ENCODE measurements at places on chromosomes 7 and 10. TPM values are rescaled to one million over a fixed set of nuclear protein-coding genes. Genes with fewer than 3 reads are reported as not detected.

- no peak for DNase-seq
Observed at GRCh38 chr10:122655524-122656307, 43.9 kb downstream of the C10orf120 start.

Gene SLC16A9
- 1.6 TPM for polyA plus RNA-seq

DNA sequence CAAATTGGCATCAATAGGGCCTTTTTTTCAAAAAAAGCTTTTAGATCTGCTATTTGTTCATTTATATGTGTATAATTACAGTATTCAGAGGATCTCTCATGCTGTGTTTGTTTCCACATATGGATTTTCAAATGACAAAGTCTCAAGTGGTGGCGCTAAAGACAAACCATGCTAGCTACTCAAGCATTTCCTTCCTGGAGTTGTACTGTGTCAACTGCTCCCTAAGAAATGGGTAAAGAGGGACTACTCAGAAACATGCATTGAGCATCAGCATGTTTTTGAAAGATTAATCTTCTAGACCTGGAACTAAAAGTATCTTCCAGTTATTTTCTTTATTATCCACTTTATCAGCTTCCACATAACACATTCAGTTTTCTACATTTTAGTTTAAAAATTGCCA is 12.7 kb downstream of the CNTNAP2 start:
- peak; percentile 41 for DNase-seq

GRCh38 chr10:70558871-70559810 is 43.4 kb downstream of the PRF1 start:
- DNase-seq: peak; percentile 80

- no peak for DNase-seq
Observed at GRCh38 chr7:95545673-95546072, 50.6 kb downstream of the PDK4 start.

Gene SNX13
- polyA plus RNA-seq: 12.6 TPM

Gene PI4K2A
- 14.6 TPM for polyA plus RNA-seq

Gene CALML3
- polyA plus RNA-seq: 0.04 TPM

DNA sequence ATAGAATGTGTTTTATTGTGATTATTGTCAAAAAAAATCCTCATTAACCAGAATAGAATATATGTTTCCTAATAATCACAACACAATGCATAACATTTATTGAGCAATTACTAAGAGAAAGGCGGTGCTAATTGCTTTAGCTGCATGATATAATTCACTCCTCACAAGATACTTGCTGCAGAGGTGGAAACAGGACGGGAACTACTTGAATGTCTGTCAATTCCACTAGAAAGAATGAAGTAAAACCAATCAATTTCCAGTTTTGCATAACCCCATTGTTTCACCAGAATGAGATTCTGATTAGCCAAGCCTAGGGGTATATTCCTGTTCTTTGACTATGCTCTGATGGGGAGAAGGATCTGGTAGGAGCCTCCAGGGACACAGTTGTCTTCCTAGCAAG is 239.1 kb upstream of the NRP1 start:
- DNase-seq: no peak

- DNase-seq: no peak
Observed at GRCh38 chr7:35734001-35734483, 39.1 kb upstream of the HERPUD2 start.

GRCh38 chr7:158102897-158103296 is 484.7 kb downstream of the PTPRN2 start:
- DNase-seq: no peak

Gene ZNF467
- 11.2 TPM for polyA plus RNA-seq

- no peak for DNase-seq
Observed at GRCh38 chr7:93862651-93863050, 27.9 kb downstream of the TFPI2 start.

GRCh38 chr7:24129597-24129996 is 154.4 kb upstream of the NPY start:
- DNase-seq: no peak

GRCh38 chr10:79111427-79111826 is 42.7 kb downstream of the ZMIZ1 start:
- no peak for DNase-seq

Gene ESYT2
- polyA plus RNA-seq: 16.4 TPM

- peak; percentile 64 for DNase-seq
Observed at GRCh38 chr7:47381134-47381495, 200.8 kb downstream of the TNS3 start.

Gene ENTPD1
- polyA plus RNA-seq: 15.6 TPM

DNA sequence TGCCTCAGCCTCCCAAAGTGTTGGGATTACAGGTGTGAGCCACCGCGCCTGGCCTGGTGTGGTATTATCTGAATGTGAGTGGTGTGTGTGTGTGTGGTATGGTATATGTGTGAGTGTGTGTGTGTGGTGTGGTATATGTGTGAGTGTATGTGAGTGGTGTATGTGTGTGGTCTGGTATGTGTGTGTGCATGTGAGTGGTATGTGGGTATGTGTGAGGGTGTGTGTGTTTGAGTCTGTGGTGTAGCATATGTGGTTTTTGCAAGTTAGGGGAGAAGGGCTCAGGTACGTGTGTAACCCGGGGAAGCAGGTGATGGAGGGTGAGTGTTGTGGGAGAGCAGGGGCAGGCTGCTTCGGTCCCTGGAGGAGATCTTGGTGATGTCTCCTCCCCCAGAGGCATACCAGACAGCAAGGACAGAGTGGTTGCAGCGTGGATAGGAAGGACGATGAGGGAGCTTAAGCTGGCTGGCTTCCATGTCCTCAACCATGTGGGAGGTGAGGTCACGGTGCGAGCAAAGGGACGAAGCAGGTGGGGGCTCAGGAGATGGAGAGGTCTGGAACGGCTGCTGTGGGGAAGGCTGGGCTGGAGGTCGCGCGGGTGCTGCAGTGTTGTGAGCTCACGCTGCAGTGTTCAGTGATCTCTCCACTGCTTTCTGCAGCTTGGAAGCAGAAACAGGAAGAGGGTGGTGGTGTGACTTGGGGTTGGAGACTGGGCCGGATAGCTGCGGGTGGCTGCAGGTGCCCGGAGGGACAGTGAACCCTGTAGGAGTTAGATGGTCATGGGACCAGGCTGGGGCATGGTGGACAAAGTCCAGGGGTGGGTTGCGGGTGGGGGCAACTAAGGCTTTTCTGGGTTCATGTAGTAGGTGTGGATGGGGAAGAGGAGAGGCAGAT is 5.0 kb downstream of the ZYX start:
- DNase-seq: no peak
